CD4-positive, alpha-beta T cell (primary cell): ENCODE measurements at places on chromosomes 2 and 18.

DNA sequence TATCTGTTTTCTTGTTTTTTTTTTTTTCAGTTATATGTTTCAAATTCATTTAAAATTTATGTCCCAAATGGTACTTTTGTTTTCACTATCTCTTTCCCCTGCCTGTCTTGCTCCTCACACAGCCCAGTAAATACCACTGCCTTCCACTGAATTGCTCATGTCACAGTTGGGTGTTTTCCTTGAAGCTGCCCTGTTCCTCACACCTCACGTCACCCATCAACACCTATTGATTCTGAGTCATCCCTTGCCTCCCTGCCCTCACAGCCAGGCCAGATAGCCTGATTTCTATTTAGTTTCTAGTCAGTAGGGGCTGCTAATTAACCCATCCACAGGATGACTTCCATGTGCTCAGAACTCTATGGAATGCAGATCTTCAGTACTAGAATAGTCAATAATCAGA, 25.3 kb downstream of the FSHR start:
- DNase-seq, result no peak

GRCh38 chr2:217103752-217104545, 244.1 kb upstream of the TNP1 start:
- DNase-seq, result no peak

DNA sequence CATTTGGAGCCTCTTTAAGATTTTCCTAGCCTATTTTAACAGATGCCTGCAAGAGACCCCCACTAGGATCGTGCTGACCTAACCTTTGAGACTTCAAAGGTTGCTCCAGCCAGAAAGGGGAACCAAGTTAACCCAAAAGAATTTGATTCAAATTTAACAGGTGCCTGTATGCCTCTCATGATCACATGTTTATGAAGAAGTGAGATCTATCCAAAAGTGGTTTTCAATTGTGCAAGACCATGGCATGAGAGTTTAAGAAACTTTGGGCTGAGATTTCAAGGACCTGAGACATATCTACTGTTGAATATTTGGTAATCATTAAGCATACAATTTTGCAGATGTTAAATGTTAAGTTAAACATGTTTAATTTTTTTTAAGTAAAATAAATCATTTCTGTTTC, 1.3 kb upstream of the RSAD2 start:
- no peak for DNase-seq

DNA sequence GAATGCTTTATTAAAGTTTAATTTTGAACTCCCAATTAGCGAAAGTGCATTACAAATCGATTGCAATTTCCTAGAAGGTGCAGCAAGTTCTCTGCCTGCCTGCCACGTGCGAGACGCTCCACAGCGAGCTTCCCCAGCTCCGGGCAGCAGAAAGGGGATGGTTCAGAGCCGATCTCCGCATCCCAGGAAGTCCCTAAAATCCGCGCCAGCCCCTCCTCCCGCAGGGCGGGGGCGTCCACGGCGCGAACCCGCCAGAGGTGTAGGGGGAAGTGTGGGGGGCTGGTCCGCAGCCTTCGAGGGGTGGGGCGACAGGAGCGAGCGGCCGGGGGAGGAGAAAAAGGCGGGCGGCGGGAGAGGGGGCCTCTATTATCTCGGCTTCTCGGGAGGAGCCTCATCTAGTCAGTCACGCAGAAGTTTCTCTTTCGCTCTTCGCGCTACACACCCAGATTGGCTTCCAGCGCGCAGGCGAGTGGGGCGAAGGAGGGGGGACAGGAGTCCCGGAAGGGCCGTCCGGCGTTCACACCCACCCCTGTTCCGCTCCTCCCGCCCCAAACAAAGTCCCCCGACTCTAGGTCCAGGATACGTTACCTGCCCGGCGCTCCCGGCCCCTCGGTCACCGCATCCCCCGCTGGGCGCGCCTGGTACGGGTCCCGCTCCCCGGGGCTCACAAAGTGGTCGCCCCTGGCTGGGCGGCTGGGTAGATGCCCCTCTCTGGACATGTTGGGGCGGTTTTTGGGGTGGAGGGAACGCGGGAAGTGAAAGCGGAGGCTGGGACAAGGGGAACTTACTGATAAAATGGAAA, 9.1 kb upstream of the NR4A2 start:
- DNase-seq, result peak; percentile 78

GRCh38 chr2:127052057-127052770, 54.7 kb downstream of the BIN1 start:
- DNase-seq, result no peak

DNA sequence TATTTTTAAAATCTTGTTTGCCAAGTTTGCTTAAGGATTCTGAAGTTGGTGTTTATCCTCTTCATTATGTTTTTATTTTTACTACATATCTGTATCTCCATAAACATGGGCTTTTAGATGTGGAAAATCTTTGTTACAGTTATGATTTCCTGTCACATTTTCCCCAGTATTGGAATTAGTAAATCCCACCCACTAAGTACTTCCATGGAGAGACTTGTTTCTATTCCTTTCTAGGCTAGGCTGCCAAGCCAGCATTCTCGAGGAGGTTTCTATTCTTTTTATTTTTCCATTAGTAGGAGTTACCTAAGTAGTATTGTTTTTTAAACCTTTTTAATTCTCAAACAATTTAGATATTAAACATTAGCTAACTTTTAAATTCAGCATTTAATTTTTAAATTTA, 22.1 kb downstream of the PKP4 start:
- DNase-seq, result no peak

GRCh38 chr2:30527411-30527810, 80.4 kb downstream of the LCLAT1 start:
- DNase-seq, result no peak

GRCh38 chr2:181183878-181184542, 203.6 kb downstream of the UBE2E3 start:
- no peak for DNase-seq

- DNase-seq, result peak; percentile 82
Measured at GRCh38 chr2:171574149-171574795, 52.0 kb downstream of the CYBRD1 start.

DNA sequence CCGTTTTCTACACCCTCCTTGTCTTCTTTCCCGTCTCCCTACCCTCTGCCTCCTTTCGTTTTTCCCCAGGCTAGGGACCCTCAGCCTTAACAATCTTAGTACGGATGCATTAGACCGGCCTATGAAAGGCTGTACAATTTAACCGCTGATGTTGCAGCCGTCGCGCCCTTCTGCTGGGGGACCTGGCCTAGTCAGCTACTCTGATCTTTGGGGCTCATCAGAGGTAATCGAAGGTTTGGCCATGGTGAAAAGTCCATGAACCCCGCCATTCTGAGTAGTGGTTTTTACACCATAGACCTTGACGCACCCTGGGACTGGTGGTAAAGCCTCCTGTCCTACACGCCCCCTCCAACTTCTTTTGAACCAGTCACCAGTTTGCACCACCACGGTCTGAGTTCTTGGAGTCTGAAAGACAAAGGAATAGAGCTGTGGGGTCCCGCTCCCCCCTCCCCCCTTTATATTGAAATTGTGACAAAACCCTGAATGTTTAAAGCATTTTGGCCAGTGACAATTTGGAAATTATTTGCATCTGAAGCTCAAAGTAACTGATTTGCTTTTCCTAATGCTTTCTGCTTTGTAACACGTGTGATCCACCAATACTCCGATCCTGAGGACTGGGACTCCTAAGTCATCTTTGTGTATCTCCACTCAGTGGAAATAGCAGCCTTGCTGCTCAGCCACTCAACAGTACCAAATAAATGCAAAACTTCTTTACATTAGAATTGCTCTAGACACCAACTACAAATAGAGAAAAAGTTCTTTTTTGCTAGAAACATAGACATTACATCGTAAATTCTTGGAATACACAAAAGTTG, 642 bp upstream of the SRSF7 start:
- DNase-seq, result no peak

GRCh38 chr2:216305574-216305973, 66.7 kb downstream of the MARCHF4 start:
- no peak for DNase-seq

DNA sequence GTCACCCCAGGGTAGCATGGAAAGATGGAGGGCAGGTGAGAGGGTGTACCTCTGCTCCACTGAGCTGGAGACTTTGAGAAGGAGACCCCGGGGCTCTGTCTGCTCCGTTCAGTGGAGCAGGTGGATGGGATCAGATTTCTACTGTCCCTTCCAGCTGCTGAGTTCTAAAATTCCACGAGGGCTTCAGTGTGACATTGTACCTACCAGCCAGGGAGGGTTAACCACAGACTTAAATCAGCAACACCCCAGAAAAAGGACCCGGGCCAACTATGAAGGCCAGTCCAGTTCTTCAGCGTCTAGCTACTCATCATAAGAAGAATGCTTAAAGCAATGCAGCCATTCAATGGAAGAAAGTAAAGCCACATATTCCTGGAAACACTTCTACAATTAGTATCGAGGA, 23.8 kb downstream of the STAT1 start:
- DNase-seq, result no peak

DNA sequence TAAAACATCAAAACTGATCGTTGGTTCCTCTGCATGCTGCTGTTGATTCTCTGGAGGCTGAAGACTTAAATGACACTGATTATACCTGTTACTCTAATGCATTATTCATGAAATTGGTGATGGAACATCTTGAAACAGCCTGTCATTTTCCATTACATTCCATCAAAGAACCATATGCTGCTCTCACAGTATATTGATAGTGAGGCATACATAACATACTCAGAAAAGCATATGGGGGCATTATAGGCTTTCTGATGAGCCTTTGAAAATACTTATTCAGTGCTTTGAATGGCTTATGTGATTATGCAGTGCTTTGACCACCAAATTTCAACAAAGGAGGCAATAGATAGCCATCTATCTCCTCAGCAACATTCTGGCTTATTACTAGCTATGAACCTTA, 392.1 kb downstream of the CDH19 start:
- DNase-seq, result no peak

GRCh38 chr2:11129598-11130449, 25.4 kb upstream of the SLC66A3 start:
- peak; percentile 81 for DNase-seq

DNA sequence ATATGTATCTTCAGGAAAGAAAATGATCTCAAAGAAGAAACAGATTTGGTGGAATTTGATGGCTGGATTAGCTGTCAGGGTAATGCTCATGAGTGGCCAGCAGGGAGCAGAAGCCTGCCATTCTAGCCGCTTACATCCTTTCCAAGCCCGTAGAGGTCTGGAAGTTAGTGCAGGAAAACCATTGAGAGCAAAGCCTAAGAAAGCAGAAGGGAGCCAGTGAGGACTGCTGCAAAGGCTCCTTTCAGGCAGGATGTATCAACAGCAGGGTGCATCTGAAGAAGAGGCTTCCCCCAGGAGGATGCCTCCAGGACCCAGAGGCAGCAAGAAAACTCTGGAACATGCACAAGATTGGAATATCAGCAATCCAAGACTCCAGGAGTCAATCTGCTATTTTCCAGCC, 22.9 kb upstream of the LBH start:
- DNase-seq, result peak; percentile 52

DNA sequence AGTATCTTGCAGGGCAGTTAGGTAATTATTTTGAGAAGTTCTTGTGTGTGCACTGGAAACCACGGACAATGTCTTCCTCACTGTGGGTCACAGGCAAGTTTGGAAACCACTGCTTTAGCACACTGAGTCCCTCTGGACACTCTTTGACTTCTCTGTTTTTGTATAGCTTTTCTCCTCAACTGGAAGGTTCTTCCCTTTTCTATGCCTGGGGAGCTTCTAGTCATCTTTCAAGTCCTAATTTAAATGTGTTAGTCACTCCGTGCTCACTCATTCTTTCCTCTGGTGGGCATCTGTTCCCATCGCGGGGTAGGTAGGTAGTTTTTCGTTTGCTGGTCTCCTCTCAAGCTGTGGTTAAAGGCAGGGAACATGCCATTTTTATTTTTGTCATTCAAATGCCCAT, 32.1 kb downstream of the E2F6 start:
- no peak for DNase-seq

- DNase-seq, result peak; percentile 65
Measured at GRCh38 chr2:64260817-64261216, 116.6 kb upstream of the PELI1 start.

DNA sequence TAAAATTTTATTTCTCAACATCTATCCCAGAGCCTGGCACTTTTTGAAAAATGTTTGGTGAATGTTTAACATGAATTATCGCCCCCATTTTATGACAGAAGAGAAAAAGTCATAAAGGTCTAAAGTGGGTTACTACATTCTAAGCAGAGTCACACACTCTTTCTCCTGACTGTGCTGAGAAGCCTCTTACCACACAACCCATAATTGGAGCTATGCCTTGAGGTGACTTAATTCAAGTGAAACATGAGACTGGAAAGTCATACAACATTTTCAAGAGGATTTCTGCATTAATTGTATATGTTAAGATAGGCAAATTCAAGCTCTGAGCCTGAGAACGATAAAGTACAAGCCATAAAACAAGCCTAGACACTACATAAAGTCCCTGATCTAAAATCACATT, 3.1 kb upstream of the DSEL start:
- DNase-seq, result no peak

- DNase-seq, result no peak
Measured at GRCh38 chr2:55076721-55077120, 26.5 kb upstream of the RTN4 start.

DNA sequence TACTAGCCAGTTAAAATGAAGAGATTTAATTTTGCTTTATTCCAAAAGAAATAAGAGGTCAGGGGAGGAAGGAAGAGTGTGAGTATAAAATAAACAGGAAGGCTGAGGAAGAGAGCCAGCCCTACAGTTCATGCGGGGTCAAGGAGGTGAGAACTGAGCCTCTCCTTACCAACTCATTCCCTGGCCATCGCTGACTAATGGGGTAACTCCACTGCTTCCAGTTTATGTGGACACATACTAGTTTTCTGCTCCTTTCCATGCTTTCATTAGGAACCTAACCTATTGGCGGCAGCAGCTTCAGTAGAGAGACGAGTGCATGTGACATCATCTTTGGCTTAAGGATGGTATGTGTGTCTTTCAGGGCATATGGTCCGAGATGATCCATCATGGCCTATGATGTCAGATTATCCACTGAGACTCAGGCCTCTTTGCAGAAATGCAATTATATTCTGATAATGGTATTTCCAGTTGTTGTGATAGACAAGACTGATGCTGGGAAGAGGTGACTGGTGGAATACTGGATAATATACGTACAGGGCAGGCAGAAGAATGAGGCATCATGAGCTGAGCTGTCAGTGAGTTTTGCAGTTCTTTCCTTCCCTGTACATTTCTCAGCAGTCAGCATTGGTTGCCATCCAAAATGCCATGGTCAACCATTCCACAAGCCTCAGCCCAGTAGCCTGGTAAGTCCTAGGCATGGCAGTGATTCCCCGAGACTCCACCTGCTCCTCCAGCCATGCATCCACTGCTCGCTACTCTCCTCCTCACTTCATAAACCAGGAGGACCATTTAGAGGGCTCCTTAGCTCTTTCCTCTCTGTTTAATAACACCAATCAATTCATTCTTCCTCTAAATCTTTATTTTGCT, 184.6 kb upstream of the OSR1 start:
- no peak for DNase-seq

GRCh38 chr2:197360744-197361156, 50.2 kb upstream of the ANKRD44 start:
- no peak for DNase-seq

DNA sequence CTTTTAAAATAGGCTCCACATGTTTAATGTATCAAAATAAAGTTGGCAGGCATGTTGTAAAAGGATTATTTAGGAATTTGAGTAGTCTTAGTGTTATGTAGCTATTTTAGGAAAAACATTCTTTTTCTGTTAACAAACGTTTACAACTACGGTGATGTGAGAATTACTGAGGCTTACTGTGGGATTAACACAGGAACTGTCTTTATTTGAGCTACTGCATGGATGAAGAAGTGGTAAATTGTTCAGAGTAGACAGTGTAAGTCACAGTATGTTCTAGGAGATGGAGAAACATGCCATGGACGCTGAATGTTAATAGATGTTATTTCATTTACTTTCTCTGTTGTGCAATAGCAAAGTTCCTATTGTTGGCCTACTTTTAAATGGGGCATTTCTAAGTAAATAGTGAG, 1.6 kb downstream of the PPM1B start:
- DNase-seq, result no peak

- DNase-seq, result no peak
Measured at GRCh38 chr2:50318147-50318546, 713.8 kb downstream of the NRXN1 start.
